Activated T-cell treated with anti-CD3 and anti-CD28 coated beads, Interleukin-2, amount 50 U/mL, for 72 hours (primary cell): ENCODE measurements at places on chromosomes 12 and 14. TPM values are rescaled to one million over a fixed set of nuclear protein-coding genes. Genes with fewer than 3 reads are reported as not detected.

DNA sequence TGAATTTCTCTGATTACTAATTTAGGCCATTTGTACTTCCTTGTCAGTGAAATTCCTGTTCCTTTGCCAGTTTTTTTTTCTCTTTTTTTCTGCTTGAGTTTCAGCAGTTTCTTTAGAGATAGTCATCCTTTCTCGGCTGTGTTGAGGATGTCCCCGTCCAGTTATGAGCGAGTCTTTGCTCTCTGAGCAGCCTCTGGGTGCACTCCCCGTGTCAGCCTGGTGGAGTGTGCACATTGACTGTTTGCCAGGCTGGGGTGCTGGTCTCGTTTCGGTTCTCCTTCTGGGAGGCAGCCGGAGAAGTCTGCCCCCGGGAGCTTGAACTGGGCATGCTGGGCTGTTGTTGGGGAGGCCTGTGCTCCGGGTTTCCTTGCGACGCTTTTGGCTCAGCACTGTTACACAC, 3.0 kb downstream of the PACS2 start:
- no peak overlapping the region for H3K27ac ChIP-seq
- H3K4me1 ChIP-seq: peaks cover 44% of the 10 kb centered on the region
- H3K36me3 ChIP-seq: no peaks in the 10 kb centered on the region
- DNase-seq: no peak
- H3K27me3 ChIP-seq: no peaks in the 10 kb centered on the region

DNA sequence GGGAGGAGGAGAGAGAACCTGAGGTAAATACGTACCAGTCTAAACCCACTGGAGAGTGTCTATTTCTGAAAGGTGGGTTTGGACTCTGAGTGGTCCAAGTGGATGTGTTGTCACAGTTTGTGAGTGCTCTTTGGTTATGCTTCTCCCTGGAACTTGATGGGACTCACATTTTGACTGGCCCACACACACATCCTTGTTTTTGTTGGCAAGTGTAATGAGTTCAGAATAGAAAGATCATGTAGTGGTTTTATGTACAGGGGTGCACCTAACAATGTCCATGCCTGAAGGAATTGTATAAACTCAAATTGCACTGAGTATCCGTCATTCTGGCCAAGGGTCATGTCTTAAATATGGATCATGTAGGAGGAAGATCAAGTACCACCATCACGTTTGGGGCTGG, 4.8 kb downstream of the PPFIBP1 start:
- no peak overlapping the region for H3K27ac ChIP-seq
- DNase-seq: no peak

DNA sequence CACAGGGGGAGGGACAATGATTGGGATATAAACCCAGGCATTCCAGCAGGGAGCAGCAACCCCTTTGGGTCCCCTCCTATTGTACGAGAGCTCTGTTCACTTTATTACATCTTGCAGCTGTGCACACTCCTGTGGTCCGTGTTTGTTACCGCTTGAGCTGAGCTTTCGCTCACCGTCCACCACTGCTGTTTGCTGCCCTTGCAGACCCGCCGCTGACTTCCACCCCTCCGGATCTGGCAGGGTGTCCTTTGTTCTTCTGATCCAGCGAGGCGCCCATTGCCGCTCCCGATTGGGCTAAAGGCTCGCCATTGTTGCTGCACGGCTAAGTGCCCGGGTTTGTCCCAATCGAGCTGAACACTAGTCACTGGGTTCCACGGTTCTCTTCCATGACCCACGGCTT, 64.1 kb downstream of the E2F7 start:
- no peaks in the 10 kb centered on the region for H3K4me1 ChIP-seq
- no peak overlapping the region for H3K27ac ChIP-seq
- H3K4me3 ChIP-seq: no peak overlapping the region
- no peak for DNase-seq
- H3K36me3 ChIP-seq: no peaks in the 10 kb centered on the region
- peaks cover 15% of the 10 kb centered on the region for H3K27me3 ChIP-seq

DNA sequence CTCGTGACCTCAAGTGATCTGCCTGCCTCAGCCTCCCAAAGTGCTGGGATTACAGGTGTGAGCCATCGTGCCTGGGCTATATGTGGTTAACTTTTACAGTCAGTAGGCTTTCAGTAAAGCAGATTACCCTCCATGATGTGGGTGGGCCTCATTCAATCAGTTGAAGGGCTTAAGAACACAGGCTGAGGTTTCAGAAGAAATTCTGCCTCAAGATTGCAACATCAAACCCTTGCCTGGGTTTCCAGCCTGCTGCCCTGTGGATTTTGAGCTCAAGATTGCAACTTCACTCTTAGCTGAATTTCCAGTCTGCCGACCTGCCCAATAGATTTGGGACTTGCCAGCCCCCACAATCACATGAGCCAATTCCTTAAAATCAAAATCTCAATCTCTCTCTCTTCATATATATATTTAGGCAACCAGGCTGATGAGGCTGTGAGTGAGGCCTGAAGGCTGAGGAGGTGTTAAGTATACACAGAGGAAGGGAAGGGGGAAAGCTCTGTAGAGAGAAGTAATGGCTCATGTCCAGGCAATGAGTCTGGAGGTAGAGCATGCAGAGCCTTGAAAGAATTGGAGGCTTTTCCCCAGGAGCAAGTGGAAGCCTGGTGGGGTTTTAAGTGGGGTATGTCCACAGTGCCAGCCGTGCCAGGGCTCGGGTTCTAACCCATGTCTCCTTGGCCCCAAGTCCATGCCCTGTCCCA, 33.3 kb upstream of the ACTN1 start:
- H3K27me3 ChIP-seq: no peaks in the 10 kb centered on the region
- no peak for DNase-seq
- H3K36me3 ChIP-seq: no peaks in the 10 kb centered on the region
- no peak overlapping the region for H3K27ac ChIP-seq
- H3K4me3 ChIP-seq: no peak overlapping the region
- peaks cover 5% of the 10 kb centered on the region for H3K4me1 ChIP-seq

DNA sequence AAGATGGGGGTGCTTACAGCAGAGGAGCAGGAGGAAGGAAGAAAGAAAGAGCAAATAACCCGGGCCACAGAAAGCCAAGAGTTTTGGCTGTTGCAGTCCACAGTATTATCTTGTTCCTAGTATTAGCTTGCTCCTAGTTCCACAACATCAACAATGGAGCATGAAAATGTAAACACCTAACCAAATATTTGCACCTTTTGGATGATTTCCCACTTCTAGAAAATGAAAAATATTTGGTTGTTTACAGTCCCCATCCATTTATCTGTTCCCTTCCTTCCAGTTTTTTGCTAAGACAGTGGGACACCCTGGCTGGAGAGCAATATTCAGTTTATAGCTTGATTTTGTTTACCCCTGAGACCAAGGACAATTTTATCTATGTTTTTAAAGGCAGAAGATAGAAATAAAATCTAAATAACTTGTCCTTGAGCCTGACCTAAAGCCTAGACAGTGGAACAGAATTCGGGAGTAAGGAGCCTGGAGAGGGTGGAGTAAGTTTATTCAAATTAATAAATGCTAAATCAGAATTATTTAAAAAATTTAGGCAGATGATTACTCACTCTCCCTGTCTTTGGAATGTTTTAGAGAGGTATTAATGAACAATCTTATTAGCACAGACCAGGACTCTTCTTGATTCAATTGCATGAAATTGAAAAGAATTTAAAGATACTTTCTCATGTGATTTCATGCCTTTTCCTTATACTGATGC, 51.6 kb downstream of the RESF1 start:
- H3K27me3 ChIP-seq: no peaks in the 10 kb centered on the region
- DNase-seq: no peak

The TDP1 gene
- 98.4 TPM for total RNA-seq

The SLC25A47 gene
- not detected for total RNA-seq
